Activated naive CD4-positive, alpha-beta T cell (primary cell): ENCODE measurements at places on chromosomes 2 and 18.

DNA sequence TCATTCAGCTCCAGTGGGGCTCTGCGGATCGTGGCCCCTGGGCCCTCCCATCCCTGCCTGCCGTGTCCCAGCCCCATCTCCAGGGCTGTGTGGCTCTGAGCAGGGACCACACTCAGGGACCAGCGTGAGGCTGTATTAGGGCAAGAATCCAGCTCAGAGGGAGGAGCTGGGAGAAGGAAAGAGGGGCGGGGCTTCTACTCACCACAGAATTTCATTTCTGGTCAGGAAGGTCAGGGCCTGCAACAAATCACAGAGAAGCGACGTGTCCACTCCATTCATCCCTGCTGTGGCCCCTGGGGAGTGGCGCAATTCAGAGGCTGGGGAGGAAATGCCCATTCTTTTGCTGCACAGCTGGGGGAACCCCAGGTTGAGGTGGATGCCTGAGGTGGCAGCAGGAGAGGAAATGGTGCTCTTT is 828 bp downstream of the CIB4 start:
- no peak for DNase-seq

GRCh38 chr2:234565842-234566619 is 69.2 kb upstream of the ARL4C start:
- DNase-seq = no peak

- DNase-seq = no peak
Measured at GRCh38 chr2:60339286-60339685, 214.2 kb downstream of the BCL11A start.

DNA sequence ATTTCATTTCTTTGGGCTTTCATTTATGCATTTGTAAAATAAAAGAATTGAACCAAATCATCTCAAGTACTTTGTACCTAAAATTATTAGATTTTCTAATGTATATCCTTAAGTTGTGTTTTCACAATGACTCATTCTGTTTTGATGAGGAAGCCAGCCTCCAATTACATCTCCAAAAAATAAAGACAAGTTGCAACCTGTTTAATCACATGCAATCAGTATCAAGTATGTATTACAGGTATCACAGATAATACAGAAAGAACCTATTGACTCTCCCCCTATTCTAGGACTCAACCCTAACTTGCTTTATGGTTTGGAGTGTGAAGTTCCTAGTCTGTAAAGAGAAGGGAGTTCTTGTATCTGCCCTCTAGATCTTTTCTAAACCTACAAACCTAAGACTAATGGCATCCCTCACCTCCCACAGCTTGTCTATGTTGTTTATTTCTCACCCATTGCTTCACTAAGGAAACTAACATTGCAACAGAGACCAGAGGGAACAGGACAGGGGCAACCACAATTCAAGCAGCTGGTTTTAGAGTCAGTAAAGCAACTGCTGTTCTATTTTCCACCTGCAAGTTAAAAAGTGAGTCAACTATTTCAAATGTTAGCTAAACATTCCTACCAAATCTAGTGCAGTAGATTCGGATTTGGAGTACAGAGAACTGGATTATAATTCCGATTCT is 141.1 kb upstream of the ETAA1 start:
- no peak for DNase-seq

DNA sequence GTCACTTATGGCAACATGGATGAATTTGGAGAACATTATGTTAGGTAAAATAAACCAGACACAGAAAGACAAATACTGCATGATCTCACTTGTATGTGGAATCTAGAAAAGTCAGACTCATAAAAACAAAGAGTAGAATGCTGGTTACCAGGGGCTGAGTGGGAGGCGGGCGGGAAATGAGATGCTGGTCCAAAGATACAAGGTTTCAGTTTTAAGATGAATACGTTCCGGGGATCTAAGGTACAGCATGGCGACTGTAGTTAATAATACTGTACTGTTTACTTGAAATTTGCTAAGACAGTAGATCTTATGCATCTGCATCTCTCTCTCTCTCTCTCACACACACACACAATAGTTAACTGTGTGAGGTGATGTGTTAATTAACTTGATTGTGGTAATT is 14.2 kb downstream of the FAM110C start:
- DNase-seq = no peak
